Panc1 (cell line): ENCODE measurements at places on chromosomes 12 and 14. TPM values are rescaled to one million over a fixed set of nuclear protein-coding genes. Genes with fewer than 3 reads are reported as not detected.

The DIO3 gene
- total RNA-seq, result 4.4 TPM

The RD3L gene
- not detected for total RNA-seq

The HOXC10 gene
- 154 TPM for total RNA-seq

The LMBR1L gene
- 34.4 TPM for total RNA-seq

The RARG gene
- total RNA-seq, result 41.2 TPM

The LGR5 gene
- 1.9 TPM for total RNA-seq

The ADGRD1 gene
- total RNA-seq, result 0.21 TPM

The IGF1 gene
- not detected for total RNA-seq

The IL26 gene
- not detected for total RNA-seq

The COCH gene
- 1.3 TPM for total RNA-seq

The MEG3 gene
- 62.4 TPM for total RNA-seq

The ANKRD33 gene
- 0.21 TPM for total RNA-seq

The WNT5B gene
- 36.9 TPM for total RNA-seq

The PTGR2 gene
- total RNA-seq, result 17.1 TPM

The CLEC14A gene
- total RNA-seq, result 0.10 TPM

The PLXNC1 gene
- 0.57 TPM for total RNA-seq

The DACT1 gene
- total RNA-seq, result 0.15 TPM

The LALBA gene
- not detected for total RNA-seq

The KRT74 gene
- not detected for total RNA-seq

The SCN8A gene
- total RNA-seq, result 8.6 TPM

The NOS1 gene
- 0.03 TPM for total RNA-seq
